GF-D8 (cell line): ENCODE measurements at places on chromosomes 5 and 9.

- no peak for DNase-seq
Observed at GRCh38 chr9:27460226-27461023, 63.7 kb upstream of the IFNK start.

GRCh38 chr9:124018730-124019697, 7.4 kb downstream of the LHX2 start:
- DNase-seq = no peak

- DNase-seq = no peak
Observed at GRCh38 chr9:119349351-119349825, 19.8 kb downstream of the BRINP1 start.

GRCh38 chr9:129245276-129245675, 67.2 kb upstream of the IER5L start:
- no peak for DNase-seq

- DNase-seq = no peak
Observed at GRCh38 chr5:99775189-99775588, 760.0 kb upstream of the FAM174A start.

DNA sequence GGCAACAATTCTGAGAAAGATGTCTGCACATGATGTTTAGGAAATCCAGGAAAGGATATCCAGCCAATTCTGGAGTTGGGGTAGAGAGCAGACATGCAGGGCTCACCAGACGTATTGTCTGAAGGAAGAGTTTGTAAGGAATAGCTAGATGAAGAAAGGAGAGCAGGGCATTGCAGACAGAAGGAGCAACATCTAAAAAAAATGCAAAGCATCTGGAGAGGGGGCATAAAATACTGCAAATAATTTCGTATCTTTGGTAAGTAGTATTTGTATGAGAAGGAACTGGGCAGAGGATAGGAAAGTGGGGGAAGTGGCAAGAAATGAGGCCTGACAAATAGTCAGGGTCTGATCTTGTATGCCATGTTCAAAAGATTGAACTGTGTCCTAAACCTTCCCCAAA, 74.8 kb downstream of the MACIR start:
- no peak for DNase-seq

GRCh38 chr9:68999393-69000105, 14.4 kb downstream of the PRKACG start:
- DNase-seq = peak; percentile 71

DNA sequence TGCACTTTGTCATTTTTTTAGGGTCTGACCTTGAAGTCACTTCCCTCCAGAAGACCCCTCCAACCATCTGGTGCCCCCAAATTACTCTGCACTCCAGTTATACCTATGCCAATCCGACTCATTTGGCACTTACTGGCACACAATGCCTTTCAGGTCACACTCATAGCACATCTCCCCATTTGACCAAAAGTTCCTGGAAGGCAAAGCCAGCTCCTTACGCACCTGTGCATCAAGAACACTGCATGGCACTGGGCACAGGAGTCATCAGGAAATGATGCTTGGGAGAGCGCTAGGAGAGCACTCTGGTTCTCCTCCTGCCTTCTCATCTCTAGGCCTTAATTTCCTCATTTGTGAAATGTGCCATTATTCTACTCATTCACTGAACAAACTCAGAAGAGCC, 2.9 kb downstream of the TNIP1 start:
- no peak for DNase-seq

GRCh38 chr9:114224247-114224610, 68.9 kb downstream of the COL27A1 start:
- no peak for DNase-seq

DNA sequence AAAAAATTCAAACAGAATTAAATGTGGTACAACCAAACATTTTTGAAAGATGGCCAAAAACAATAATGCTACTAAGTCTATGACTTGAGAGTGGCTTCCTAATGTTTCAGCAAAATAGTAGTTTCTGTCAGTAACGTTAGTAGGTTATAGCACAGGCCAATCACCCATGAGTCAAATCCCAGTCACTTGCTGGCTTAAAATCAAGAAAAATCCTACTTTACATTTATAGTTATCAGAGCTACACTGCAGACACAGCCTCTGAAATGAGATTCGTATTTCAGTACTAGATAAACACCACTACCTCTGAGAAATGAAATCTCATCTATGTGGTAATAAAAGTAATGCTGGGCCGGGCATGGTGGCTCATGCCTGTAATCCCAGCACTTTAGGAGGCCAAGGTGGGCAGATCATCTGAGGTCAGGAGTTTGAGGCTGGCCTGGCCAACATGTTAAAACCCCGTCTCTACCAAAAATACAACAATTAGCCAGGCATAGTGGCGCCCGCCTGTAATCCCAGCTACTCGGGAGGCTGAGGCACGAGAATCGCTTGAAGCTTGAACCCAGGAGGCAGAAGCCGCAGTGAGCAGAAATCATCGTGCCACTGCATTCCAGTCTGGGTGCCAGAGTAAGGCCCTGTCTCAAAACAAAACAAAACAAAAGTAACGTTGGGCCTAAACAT, 6.1 kb downstream of the ZDHHC21 start:
- no peak for DNase-seq

DNA sequence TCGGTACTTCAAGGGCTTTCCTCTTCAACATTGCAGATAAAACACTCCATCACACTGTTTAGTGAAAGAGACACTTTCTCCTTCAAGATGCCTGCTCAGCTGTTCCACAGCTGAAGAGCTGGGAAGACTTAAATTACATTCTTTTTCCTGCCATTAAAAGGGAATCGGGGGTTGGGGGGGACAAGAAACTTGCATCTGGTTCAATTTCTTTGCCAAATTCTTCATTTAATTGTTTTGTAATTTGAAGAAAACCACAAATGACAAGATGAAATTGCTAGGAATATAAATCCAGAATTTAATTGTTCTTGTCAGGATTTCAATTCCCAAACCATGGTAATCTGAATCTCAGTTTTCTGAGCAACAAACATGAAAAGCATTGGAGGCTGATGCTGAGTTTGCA, 478.3 kb downstream of the EBF1 start:
- DNase-seq = no peak

DNA sequence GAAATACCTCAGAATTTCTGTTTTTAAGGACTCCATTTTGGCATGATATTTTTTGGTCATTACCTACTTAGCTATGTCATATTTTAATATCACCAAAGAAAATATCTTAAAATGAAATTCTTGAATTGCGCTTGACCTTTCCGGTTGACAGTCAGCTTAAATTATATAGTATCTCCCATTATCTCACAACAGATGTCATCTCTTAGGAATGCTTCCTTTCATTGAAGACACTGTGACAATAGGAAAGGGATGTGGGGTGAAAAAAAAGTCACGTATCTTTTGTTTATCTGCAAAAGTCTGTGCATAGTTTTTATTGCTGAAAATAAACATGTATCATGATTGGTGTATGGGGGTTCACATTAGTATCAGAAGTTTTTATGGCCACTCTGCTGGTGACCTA, 105.8 kb downstream of the INVS start:
- DNase-seq = no peak

DNA sequence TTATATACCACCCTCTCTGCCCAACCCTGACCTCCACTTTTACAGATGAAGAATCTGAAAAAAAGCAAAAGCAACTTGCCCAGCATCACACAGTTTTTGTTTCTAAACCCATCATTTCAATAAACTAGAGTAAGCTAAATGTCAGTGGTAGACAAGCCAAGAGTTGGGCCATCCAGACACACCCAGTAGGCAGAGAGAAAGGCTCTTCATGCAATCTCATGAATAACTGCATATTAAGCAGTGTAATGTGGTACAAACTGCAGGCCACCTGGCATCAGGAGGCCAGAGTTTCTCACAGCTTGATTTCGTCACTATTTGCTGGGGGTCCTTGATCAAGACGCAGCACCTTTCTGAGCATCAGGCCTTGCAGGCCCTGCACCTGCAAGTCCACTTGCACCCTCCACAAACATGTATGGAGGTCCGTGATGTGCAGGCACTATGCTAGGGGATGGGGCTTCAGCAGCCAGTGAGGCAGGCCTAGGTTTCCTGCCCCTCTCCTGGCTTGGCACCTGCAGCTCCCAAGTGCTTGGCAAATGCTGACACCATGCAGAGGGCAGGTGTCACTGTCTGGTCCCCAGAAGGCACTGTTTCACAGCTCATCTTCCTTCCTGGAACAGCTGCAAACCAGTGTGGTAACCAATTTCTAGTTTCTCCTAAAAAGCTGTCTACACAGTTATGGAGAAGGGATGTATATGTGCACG, 29.8 kb downstream of the ADAM19 start:
- DNase-seq = no peak

GRCh38 chr9:89563571-89564345, 41.1 kb upstream of the GADD45G start:
- DNase-seq = no peak

- no peak for DNase-seq
Observed at GRCh38 chr5:167759057-167759821, 532.2 kb upstream of the WWC1 start.

- DNase-seq = no peak
Observed at GRCh38 chr5:61409568-61409967, 77.5 kb downstream of the ZSWIM6 start.

GRCh38 chr5:33409435-33410170, 31.2 kb upstream of the TARS1 start:
- DNase-seq = no peak

GRCh38 chr9:88387036-88387551, 1.1 kb upstream of the SPIN1 start:
- DNase-seq = no peak

DNA sequence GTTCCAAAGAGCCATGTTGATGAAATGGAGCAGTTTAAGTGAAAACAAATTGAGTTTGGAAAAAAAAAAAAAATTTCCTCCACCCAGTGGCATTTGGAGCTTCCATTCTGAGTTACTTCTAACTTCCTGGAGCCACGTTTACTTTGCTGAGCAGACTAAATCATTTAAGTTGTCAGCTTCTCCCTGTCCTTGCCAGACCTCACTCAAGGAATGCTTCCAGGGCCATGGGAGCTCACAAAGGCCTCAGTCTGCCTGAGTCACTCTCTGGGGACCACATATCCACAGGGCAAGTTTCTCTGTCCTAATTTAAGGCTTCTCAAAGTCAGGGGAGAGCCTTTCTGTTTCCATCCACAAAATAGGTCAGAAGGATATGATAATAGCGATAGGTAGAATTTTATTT, 210.3 kb upstream of the TNC start:
- no peak for DNase-seq

GRCh38 chr5:136094189-136094912, 38.3 kb upstream of the SMAD5 start:
- DNase-seq = no peak

- DNase-seq = no peak
Observed at GRCh38 chr9:126031116-126031515, 283.9 kb downstream of the PBX3 start.

DNA sequence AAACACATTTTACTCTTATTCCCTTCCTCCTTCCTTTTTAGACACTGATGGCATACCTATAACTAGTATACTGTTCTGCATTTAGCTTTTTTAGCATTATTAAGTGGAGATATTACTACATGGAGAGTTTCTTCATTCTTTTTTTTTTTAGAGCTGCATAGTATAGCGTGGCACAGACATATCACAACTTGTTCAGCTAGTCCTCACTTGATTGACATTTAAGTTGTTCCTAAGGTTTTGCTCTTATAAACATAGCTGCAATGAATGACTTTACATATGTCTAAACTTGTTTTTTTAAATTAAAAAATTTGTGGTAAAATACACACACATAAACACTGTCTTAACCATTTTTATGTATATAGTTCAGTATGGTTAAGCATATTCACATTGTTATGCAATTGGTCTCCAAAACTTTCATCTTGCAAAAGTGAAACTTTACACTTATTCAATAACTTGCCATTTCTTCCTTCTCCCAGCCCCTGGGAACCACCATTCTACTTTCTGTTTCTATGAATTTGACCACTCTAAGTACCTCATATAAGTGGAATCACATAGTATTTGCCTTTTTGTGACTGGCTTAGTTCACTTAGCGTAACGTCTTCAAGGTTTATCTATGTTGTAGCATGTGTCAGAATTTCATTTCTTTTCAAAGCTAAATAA, 48.7 kb downstream of the ANKDD1B start:
- DNase-seq = no peak

- no peak for DNase-seq
Observed at GRCh38 chr9:11326231-11326630, 713.4 kb upstream of the PTPRD start.

DNA sequence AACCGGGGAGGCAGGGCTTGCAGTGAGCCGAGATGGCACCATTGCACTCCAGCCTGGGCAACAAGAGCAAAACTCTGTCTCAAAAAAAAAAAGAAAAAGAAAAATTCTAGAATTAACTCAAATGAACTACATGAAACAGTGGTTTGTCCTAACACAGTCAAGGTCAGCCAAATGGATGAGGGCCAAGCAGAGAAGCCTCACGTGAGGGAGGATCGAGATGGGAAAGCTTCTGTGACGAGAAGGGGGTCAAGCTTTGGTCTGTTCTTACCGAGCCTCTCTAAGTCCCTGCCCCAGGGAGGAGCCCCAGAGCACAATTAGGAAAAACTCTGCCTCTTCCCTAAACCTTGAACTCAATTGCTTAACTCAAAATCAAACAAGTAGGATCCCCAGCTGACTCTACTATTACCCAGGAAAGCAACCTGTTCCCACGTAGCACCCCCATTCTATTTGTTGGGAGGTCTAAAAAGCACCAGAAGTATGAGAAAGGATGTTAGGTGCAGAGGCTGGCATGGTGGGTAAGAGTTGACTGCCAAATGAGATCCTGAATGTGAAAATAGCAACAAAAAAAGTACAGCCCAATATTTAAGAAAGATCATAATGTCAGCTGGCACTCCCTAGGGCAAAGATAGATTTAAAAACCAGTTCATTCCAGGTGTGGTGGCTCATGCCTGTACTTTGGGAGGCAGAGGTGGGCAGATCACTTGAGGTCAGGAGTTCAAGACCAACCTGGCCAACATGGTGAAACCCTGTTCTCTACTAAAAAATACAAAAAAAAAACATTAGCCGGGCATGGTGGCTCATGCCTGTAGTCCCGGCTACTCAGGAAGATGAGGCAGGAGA, 7.2 kb downstream of the ALDH7A1 start:
- no peak for DNase-seq

- DNase-seq = no peak
Observed at GRCh38 chr5:39519566-39520231, 94.9 kb upstream of the DAB2 start.

DNA sequence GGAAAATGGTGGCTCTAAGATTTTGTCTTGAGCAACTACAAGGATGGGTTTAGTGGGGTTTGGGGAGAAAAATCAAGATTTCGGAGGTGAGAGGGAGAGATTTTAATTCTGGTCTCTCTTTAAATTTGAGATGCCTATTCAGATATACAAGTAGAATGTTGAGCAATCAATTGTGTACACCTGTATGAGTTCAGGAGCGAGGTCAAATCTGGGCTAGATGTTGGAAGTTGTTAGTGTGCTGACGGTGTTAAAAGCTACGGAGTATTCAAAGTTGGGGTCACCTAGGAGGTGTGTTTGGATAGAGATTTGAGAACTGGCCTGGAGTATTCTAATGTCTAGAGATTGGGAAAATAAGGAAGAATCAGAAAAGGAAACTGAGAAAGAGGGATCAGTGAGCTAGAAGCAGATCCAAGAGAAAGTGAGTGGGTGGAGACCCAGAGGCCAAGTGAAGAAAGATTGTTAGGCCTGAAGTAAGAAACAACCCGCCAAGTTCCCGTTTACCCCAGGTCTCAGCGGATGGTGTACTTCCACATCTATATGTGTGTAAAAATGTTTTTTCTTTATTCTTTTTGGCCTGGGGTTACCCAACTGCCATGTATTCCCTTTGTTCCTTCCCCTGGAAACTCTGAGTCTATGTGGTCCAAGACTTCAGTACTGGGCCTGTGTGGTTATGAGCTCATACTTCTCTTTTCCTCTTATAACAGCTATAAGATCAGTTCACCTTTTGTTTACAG, 11.9 kb upstream of the ARHGAP26 start:
- peak; percentile 17 for DNase-seq

- DNase-seq = no peak
Observed at GRCh38 chr5:68066277-68066955, 149.1 kb upstream of the PIK3R1 start.
